ENCODE measurements at places on chromosomes 1 and 21. TPM values are rescaled to one million over a fixed set of nuclear protein-coding genes. Genes with fewer than 3 reads are reported as not detected.
A peak's percentile ranks its signal among the peaks of the same experiment; 100 is the strongest.

Gene JAM2
- total RNA-seq, result 1.5 TPM

DNA sequence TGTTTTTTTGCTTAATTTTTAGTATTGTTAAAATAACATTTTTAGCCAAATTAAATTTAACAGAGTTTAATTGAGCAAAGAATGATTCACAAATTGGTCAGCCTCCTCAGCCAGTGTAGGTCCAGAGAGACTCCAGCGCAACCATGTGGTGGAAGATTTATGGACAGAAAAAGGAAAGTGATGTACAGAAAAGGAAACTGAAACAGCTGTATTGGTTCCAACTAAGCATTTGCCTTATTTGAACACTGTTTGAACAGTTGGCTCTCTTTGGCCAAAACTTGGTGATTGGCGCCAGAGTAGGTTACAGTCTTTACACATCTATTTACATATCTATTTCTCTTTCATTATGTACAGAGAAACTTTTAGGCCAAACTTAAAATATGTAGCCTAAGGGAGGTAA is 19.4 kb downstream of the RPS6KC1 start:
- DNase-seq, result peak; percentile 39

DNA sequence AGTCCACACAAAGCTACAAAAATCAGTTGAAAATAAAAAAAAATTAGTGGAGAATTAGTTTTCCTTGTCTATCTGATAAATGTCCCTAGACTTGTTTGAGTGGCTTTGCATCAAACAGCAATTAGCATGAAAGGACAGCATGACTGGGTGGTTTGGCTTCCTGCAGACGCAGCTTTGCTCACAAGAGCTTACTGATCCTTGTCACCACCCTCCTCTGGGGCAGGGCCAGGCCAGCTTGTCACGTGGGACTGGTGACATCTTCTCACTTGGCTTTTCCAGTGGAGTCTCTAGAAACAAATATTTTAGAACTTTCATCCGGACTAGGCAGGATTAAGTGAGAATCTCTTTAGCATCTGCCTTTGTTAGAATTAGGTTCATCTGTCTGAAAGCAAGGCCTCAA is 76.0 kb upstream of the OLIG2 start:
- no peak for DNase-seq

- DNase-seq, result peak; percentile 57
Observed at GRCh38 chr1:94081566-94082344, 39.2 kb downstream of the ABCA4 start.

DNA sequence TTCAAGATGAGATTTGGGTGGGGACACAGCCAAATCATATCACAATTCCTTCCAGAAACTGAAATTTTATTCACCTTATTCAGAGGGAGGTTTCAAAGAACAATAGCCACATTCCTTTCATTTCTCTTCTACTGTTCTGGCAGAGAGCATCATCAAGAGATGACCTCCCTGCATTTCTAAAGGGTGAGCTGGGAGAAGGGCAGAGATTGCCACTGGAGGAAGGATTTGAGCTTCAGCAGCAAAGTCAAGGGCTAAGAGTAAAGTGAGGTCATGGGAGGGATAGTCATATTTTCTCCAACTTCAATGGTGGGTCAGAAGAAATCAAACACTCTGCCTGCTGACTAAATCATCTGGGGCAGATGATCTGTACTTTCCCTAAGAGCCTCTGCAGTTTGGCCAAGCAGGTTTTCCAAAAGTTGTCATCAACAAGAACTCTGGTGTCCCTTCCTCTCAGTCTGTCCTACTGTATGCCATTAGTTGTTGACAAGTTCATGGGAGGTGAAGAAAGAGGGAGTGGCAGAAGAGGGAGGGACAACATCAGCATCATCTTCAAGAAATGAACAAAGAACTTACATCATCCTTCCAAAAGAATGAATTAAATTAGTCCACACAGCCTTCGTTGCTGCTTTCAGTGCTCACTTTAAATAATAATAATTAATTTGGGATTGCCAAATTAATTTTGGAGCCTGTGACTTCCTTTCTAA is 298.3 kb downstream of the ASTN1 start:
- no peak for DNase-seq

- no peak for DNase-seq
Observed at GRCh38 chr21:43806017-43806710, 16.8 kb downstream of the RRP1 start.

Gene NHLH1
- total RNA-seq, result under 0.01 TPM

Gene CYP4A11
- not detected for total RNA-seq

DNA sequence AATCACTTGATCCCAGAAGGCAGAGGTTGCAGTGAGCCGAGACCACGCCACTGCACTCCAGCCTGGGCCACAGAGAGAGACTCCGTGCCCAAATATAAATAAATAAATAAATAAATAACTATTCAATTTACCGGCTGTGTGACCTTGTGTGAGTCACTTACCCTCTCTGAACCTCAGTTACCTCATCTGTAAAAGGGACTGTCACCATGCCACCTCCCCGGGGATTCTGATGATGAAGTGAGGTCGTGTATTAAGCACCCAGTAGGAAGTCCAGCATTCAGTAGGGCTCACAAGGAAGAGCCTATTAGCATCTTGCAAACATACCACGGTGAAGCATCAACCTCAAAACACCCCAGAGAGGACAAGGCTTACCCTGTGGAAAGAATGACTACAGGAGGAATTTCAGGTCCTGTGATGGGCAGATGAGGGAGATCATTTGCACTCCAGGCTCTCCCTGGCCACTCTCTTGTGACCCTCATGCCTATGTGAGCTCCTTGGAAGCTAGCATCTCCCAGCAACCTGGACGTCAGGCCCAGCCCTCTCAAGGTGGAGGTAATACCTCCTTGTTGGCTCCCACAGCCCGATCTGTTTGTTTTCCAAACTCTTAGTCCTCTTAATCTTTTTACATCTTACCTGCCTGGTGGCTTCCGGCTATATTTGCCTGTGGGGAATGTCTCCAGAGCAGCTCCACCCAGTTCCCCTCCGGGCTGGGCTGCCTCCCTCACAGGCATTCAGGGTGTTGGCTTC is 7.6 kb upstream of the C1QA start:
- no peak for DNase-seq

- no peak for DNase-seq
Observed at GRCh38 chr1:219085082-219085481, 88.6 kb upstream of the LYPLAL1 start.

DNA sequence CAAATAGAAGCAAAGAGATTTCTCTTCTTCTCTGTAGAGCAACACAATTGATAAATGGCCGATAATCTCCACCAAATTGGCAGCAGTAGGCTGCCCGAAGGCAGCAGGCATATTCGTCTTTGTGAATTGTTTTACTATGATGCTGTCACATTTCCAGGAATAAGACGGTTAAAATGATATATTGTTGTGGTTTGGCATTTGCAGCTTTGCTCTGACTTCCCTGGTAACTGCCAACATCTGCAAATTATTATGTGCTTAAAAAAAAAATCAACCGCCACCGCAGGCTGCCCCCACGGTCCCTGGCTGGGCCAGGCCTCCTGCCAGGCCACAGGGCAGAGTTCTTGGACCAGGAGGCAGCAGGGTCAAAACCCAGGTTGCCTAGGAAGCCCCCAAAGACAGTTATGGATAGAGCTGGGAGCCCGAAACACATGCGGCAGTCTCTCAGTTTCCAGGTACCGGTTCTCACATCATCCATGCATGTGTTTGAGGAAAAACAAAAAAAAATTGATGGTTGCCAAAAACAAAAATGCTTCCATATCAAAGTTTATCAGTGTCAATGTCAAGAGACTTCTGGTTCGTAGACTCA is 179.3 kb downstream of the ETS2 start:
- peak; percentile 30 for DNase-seq

DNA sequence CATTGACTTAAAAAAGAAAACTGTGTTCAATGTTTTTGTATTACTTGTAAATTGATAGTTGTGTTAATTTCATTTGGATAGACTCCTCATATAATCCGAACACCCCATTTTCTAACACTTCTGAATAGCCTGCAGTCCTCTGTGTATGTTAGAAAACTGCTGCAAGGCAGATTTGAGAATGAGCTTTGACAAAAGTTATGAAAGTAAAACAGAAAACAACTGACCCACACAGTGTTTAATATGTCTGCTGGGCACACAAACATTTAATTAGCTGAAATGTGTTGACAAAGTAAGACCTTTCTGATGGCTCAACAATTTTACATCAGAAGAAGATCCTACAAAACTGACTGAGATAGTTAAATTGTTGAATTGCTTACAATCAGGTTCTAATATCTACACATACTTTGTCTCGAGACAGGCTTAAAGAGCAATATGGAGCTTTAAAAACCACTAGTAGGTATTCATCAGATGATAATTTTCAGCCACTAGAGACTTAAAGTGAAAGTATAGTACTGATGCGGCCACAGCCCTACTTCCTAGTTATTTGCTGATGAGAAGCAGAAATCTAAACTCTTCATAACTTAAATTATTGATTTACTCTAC is 40.0 kb upstream of the PRMT6 start:
- DNase-seq, result peak; percentile 2

Gene OR2L3
- not detected for total RNA-seq

DNA sequence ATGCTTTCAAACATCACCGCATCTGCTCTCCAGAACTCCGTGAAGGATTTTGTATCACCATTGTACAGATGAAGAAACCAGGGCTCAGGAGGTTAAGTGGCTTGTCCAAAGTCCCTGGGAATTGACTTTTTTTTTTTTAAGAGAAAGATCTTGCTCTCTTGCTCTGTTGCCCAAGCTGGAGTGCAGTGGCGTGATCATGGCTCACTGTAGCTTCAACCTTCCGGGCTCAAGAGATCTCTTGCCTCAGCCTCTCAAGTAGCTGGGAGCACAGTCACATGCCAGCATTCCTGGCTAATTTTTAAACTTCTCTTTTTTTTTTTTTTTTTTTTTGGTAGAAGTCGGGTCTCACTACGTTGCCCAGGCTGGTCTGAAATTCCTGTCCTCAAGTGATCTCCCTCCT is 6.9 kb upstream of the TAS1R2 start:
- no peak for DNase-seq

- DNase-seq, result no peak
Observed at GRCh38 chr1:181185461-181185860, 97.0 kb downstream of the IER5 start.

Gene SLFNL1
- 0.51 TPM for total RNA-seq

Gene SDC3
- total RNA-seq, result 55.3 TPM

DNA sequence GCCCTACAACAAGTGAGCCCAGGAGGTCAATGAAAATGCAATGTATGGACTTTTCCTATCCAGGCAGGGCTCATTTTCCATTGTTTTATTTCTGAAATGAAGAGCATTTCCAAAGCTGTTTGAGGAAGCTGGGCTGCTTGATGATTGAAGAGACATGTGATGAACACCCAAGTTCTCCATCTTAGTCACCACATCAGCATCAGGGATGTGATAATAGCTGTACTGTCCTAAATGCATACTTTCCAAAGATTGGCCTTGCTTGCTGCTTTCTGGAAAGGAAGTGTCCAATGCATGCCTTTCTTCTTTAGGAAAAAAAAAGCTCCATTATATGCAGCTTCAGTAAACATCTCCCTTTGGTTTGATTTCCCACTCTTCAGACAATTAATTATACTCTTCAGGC is 425.9 kb upstream of the RUNX1 start:
- DNase-seq, result no peak
